CD4-positive, alpha-beta T cell (primary cell): ENCODE measurements at places on chromosomes 12 and 14. TPM values are rescaled to one million over a fixed set of nuclear protein-coding genes. Genes with fewer than 3 reads are reported as not detected.

CDK17 gene
- 113 TPM for total RNA-seq

C1QL4 gene
- total RNA-seq, result not detected

GPR162 gene
- not detected for total RNA-seq

GNB3 gene
- total RNA-seq, result 0.85 TPM

PLEKHD1 gene
- 0.47 TPM for total RNA-seq

FZD10 gene
- total RNA-seq, result not detected

RNF212B gene
- total RNA-seq, result not detected

DNA sequence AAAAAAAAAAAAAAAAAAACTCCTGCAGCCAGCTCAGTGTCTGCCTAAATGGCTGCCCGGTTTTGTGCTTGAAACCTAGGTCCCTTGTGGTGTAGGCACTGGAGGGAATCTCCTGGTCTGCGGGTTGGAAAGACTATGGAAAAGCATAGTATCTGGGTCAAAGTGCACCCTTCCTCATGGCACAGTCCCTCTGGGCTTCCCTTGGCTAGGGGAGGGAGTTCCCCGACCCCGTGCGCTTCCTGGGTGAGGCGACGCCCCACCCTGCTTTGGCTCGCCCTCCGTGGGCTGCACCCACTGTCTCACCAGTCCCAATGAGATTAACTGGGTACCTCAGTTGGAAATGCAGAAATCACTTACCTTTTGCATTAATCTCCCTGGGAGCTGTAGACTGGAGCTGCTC lies 14.3 kb downstream of the PTCSC3 start:
- no peak for DNase-seq

DNA sequence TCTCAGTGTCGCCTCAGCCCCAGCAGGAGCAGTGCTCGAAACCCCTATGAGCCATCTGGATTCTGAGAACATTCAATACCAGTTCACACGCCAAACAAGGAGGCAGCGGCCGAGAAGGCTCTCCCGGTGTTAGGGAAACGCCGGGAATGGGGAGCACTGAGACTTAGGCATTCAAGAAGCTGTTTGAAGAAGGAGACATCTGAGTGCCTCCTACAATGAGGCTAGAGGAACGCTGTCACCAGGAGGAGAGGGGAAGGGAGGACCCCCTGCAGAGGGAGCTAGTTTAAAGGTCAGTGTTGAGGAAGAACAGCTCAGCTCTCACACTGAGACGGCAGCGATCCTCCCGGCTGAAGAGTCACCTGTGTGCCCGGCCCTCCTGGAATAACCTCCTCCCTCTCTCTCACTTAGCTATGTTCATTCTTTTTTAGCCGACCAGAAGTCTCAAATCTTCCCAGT lies 69.9 kb downstream of the SERPINA3 start:
- no peak for DNase-seq

GRCh38 chr12:112097641-112098040 lies 10.9 kb downstream of the NAA25 start:
- DNase-seq, result no peak

DNA sequence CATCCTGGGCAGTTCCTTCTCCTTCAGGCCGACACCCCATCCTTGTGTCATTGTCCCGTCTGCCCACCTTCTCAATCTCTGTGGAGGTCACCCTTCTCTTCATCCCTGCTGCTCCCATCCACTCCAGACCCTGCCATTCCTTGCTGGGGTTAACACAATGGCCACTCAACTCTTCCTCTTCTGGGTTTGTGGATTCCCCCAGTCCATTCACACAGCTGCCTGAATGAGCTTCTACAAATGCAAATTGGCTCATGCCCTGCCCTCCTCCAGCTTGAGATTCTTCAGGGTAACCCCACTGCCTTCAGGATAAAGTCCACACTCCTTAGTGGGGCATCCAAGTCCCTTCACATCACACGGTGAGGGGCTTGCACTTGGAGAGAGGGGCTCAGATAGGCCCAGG lies 17.2 kb upstream of the PRMT8 start:
- DNase-seq, result no peak

GRCh38 chr12:124750787-124751471 lies 112.7 kb downstream of the SCARB1 start:
- DNase-seq, result no peak

- no peak for DNase-seq
Observed at GRCh38 chr12:12214201-12214600, 52.6 kb downstream of the LRP6 start.

DNA sequence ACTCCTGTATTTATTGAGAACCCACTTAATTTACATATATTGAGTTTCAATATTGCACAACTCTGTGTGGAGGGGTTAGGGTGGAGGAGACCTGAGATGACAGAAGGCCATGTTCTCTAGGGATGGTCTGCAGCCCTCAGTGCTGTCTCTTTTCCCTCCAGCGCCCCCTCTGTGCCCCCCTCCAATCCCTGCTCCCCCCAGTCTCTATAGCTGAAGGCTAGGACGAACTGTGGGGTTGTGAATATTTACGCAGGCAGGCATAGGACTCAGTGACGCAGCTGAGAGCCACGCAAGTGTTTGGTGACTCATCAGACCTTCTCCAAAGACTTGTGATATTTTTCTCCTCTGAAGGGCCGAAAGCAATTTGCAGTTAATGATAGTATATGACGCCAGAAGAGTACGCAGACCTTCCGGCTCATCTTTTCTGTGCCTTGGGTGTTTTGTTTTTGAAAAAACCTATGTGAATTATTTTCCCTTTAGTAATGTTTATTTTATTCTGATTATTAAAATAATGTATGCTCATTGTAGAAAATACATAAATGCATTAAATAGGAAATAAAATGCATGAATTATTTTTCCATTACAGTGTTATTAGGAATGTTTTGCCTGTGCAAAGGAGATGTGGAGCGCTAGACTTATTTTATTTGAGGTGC lies 85.3 kb downstream of the SLC25A47 start:
- peak; percentile 6 for DNase-seq
